ENCODE measurements at places on chromosomes 5 and 9. TPM values are rescaled to one million over a fixed set of nuclear protein-coding genes. Genes with fewer than 3 reads are reported as not detected.

The AGPAT2 gene
- 38.3 TPM for total RNA-seq

The S1PR3 gene
- 7.1 TPM for total RNA-seq

The GMCL2 gene
- not detected for total RNA-seq

DNA sequence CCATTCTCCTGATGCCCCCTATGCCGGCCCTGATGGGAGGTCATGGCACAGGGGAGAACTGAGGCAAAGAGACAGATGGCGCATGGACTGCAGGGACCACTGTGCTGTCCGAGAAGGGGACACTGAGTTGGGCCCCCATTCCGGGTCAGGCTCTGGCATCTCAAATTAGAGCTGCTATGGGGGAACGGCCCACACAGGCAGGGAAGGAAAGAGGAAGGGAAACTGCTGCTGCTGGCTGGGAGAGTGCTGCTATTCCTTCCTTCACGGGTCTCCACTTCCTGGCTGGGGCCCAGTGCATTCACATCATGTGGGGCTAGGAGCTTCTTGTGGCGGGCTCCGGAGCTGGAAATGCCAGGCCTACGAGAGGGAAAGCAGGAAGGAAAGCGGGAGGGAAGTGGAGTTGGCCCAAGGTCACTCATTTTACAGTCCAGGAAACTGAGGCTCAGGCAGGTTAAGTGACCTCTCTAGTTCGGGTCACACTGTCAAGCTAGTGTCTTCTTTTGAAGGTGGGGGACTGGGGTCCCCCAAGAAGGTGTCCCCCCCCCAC lies 1.3 kb upstream of the CARD19 start:
- DNase-seq = no peak

The GCNT4 gene
- 0.28 TPM for total RNA-seq

The PTTG1 gene
- 142 TPM for total RNA-seq

- no peak for DNase-seq
Observed at GRCh38 chr9:24011009-24011717, 185.1 kb upstream of the ELAVL2 start.

GRCh38 chr5:91119981-91120850 lies 262.9 kb downstream of the ARRDC3 start:
- DNase-seq = no peak

DNA sequence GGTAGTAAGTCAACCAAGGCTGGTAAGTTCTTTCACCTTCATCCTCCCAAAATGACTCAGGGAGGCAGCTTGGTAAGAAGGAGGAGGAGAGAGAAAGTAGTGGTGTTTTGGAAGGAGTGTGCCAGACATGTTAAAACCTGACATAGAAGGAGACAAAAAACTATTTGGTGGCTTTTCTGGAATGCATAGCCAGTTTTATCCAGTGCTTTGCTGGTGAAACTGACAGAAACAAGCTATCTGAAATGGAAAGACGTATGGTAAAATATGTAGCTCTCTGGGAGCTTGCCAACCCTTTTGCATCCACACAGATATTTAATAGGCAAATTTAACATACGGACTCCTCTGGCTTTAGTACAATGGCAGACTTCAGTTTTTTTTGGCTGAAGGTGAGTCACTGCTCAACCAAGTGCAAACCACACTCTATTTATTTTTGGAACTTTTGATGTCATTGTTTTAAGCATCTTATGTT lies 45.4 kb downstream of the RAB14 start:
- DNase-seq = no peak

The FOXD4 gene
- not detected for total RNA-seq

All from activated T-helper 2 cell treated with anti-CD3 and anti-CD28 coated beads, Interferon-gamma antibody, Interleukin-2, Interleukin-4, amounts not matched to agents 10 μg/mL and 5 μg/mL and 100 μg/mL, durations not matched to agents 14 hours and 24 hours and 36 hours (primary cell).